ENCODE measurements at places on chromosomes 7 and 10.

- DNase-seq, result no peak
These were observed 5.2 kb upstream of the ACBD5 start for GRCh38 chr10:27245836-27246235.

- DNase-seq, result no peak
These were observed 66.7 kb downstream of the HHEX start for GRCh38 chr10:92756201-92757065.

GRCh38 chr10:19451937-19452336, 364.3 kb upstream of the PLXDC2 start:
- no peak for DNase-seq

GRCh38 chr7:102258749-102259107, 27.9 kb upstream of the SH2B2 start:
- DNase-seq, result no peak
